Right renal cortex interstitium (tissue), 3 donors: ENCODE measurements at places on chromosomes 16 and 17. TPM values are rescaled to one million over a fixed set of nuclear protein-coding genes. Genes with fewer than 3 reads are reported as not detected.

DNA sequence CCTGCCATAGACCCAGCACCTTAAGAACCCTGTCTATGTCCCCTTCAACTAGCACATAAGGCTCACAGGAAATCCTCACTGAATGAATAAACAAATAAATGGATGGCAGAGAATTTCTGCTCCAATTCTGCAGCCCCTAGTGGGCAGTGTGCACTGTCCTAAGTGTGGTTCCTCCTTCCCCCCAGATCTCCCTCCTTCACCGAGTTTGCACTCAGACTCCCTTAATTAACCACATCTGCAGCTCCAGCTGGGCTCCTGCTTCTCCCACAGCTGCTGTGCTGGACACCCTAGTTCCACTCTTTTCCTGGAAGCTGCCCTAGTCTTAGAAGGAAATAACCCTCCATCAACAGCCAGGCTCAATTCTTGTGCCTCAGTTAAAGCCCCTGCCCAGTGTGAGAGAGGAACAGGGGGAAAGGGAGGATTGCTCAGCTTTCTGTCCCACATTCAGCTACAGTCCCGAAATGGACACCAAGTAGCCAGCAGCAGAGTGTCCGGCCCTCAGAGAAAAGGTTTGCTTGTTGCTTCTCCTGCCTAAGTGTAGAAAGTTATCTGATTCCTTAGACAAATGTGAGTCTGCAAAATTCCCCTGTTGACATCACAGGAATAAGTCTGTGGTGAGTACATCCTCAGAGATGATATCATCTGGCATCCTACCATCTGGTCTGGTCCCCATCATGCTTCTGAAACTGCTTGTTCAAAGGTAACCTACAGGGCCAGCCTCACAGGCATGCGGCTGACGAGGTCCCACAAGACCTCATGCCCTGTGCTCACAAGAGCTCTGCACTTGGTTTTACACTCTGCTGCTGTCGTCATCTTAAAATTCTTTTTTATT lies 12.3 kb downstream of the LRRC3C start:
- no peak for DNase-seq

The CLEC18B gene
- 94.7 TPM for polyA plus RNA-seq

GRCh38 chr17:17348872-17349723 lies 45.9 kb downstream of the NT5M start:
- DNase-seq = no peak

GRCh38 chr16:22214889-22215288 lies 8.8 kb downstream of the EEF2K start:
- DNase-seq = no peak

GRCh38 chr16:55264949-55265348 lies 59.1 kb upstream of the IRX6 start:
- DNase-seq = no peak

DNA sequence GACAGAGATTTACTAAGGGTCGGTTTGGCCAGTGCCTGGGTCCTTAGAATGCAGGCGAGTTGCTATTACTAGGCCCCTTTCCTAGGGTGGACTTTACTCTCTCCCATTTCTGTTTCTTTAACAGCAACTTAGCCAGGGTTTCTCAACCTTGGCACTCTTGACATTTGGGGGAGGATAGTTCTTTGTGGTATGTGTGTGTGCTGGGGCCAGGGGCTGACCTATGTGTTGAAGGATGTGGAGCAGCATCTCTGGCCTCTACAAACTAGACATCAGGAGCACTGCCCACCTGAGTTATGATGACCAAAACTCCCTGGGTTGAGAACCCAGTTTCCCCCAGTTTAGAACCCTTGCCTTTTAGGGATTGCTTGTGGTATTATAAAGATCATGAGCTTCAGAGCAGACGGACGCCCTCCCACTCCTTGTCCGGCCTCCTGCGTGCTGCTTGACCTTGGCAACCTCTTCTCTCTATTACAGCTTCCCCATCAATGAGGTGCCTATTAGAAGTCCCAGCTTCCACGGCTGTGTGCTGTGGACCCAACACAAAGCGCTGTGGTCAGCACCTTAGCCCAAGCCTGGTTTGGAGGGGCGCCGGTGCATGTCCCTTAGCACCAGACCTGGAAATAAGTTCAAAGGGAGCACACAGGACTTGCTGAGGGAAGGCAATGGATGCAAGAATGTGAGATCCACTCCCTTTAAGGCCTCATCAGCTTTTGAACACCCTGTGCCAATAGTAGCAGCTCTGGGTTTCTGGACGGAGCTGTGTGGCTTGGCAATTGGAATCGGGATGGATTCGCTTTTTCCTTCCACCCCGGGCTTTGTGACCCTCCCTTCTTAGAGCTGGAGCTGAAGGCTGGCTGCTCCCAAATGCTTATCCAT lies 239.2 kb upstream of the MAF start:
- DNase-seq = no peak

- DNase-seq = no peak
Measured at GRCh38 chr16:4987580-4988374, 29.6 kb downstream of the SEC14L5 start.

The USP10 gene
- 132 TPM for polyA plus RNA-seq

- no peak for DNase-seq
Measured at GRCh38 chr16:12315330-12316136, 339.0 kb downstream of the SNX29 start.

DNA sequence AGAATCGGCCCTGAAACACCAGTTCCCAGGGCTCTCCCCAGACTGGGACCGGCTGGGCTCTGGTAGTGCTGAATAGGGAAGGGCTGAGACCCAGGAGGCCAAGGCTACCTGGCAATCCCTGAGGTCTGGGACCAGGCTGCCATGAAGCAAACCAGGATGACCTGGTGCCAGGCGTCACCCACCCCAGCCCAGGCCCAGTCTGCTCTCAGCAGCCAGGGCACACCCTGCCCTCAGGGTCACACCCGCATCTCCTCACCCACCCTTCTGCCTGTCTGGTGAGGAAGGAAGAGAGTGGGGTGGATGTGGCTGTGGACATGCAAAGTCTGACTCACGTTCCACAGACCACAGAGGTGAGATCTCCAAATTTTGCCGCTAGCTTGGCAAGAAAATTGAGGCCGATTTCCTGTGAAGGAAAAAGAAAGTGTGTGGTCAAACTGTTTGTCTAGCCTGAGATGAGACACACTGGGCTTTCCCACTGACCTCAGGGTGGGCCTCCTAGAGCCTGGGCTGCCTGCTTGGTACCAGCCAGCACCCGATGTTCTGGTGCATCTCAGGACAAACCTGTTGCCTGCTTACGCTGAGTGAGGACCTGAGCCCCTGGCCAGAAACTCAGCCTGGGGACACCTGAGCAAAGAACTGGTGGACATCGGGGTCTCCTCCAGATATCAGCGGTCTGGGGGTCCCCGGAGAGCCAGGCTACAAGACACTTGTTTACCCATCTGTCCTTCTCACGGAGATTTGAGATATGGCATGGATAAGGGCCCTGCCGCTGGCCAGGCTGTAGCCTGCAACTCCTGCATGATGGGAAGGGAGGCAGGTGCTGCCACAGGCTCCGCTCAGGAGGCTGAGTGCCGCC lies 6.3 kb upstream of the RAB37 start:
- no peak for DNase-seq
